Stimulated activated CD8-positive, alpha-beta memory T cell treated with anti-CD3 and anti-CD28 coated beads, Interleukin-4, amount 100 ng/mL, for 1 hour (primary cell): ENCODE measurements at places on chromosomes 4 and X.

GRCh38 chr4:109996526-109996925, 83.8 kb downstream of the EGF start:
- no peak for DNase-seq

DNA sequence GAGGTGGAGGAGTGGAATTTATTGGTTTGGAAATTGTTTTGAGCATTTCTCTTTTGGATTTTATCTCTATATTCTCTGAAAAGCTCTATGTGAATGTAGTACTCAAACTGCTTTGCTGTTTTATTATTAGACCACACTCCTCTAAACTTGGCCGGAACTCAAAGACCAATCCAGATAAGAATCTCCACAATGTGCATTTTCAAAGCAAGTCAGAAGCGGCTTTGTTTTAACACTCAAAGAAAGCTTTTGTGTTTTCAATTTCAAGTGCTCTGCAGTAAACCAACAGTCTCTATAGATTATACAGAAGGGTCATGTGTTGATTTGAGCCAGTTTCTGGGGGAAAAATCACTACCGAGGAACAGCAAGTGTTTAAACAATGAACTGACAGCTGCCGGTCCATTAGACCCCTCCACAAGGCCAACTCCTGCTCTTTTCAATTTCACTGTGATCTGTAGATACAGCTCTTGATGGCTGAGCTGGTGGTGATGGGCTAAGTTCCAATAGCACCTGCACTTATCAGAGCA, 79.4 kb downstream of the FTHL17 start:
- DNase-seq = no peak

GRCh38 chrX:1903236-1903935, 288.5 kb downstream of the ASMT start:
- no peak for DNase-seq

GRCh38 chr4:111991163-111991562, 154.1 kb upstream of the FAM241A start:
- DNase-seq = no peak

DNA sequence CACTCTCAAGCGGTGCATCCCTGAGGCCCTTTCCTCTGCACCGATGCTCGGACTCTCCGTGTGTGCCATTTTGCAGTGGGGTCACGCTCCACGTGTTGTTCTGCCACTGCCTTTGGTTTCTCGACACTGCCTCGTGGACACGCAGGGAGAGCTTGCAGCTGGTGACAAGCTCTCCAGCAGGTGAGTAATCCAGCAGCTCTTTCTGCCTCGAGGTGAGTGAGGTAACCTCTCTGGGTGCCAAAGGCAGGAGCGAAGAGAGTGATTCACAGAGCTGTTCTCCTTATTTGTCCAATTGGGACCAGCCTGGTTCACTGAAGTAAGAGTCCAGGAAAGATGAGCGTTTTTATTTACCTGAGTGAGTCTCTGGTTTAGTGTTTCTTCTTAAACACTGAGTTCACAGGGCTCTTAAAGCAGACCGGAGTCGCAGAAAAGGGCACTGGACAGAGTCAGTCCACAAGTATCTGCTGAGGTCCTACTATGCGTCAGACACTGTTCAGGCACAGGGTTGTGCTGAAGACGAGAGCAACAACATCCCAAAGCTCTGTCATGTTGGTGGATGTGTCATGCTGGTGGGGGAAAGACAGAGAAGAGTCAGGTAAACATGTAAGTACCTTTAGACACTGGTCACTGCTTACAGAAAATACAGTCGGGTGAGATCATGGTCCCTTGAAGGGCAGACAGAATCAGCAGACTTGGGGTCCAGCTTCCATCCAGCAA, 61.8 kb downstream of the FHDC1 start:
- no peak for DNase-seq

GRCh38 chrX:136170139-136170800, 22.9 kb downstream of the FHL1 start:
- no peak for DNase-seq

- DNase-seq = no peak
Measured at GRCh38 chr4:185840953-185841352, 29.0 kb upstream of the SORBS2 start.

- DNase-seq = no peak
Measured at GRCh38 chr4:180909279-180909678, 1333.9 kb upstream of the TENM3 start.

GRCh38 chr4:2935762-2936743, 27.2 kb downstream of the NOP14 start:
- DNase-seq = no peak

DNA sequence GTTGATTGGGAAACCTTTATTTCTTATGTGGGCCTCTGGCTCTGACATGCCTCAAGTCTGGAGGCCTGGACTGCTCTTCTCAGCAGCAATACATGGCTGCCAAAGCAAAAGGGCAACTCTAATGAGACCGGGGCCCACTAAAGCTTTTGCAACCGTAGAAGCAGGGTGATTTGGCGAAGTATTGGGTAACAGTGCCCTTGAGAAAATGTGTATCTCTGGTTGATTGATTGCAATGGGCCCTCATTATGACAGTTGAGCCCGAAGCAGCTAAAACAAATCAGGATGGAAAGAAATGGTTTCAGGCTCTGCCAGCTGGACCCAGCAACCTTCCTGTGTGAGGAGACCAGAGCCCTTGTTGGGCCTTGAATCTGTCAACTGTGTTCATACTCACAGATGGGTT, 73.4 kb downstream of the CLCN4 start:
- DNase-seq = no peak

- no peak for DNase-seq
Measured at GRCh38 chr4:115851918-115852766, 738.7 kb upstream of the NDST4 start.

- no peak for DNase-seq
Measured at GRCh38 chr4:18935659-18936345, 914.2 kb upstream of the LCORL start.

- no peak for DNase-seq
Measured at GRCh38 chr4:99573735-99574368, 772 bp upstream of the MTTP start.

- no peak for DNase-seq
Measured at GRCh38 chrX:24561121-24561520, 86.0 kb downstream of the PCYT1B start.

DNA sequence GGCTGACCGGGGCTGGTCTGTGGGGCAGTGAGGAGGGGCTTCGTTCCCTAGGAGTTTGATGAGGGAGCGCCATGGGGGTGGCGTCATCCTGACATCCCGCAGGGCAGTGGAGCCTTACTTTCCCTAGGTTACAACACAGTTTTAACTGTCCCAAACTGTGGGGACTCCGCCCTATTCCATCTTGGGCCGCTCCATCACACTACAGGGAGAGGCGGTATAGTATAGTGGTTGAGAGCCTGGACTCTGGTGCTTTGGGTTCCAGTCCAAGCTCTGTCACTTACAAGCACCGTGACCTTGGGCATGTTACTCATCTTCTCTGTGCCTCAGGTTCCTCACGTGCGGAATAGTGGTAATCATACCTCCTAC, 44.2 kb downstream of the ZNF185 start:
- DNase-seq = no peak

GRCh38 chr4:186096681-186097165, 7.8 kb upstream of the FAM149A start:
- DNase-seq = no peak
